ENCODE measurements at places on chromosomes 2 and 18.

GRCh38 chr18:35808796-35809195 is 163.7 kb upstream of the RMP24 start:
- no peak for DNase-seq

DNA sequence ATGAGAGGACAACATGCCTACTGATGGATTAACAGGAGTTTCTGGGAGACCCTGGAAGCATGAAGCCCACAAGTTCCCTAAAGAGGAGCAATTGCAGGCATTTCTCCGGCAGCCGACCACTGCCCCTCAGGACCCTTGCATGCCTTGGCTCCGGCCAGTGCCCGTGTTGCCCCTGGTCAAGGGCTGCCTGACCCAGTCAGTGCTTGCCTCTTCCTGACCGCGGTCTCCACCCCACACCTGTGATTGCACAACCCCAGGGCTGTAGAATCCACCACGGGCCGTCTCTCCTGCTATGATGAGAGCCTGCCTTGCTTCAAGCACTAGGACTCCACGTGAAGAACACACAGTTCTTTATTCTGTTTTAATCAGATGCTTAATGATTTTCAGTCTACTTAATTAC is 127.5 kb downstream of the GLI2 start:
- DNase-seq, result no peak

DNA sequence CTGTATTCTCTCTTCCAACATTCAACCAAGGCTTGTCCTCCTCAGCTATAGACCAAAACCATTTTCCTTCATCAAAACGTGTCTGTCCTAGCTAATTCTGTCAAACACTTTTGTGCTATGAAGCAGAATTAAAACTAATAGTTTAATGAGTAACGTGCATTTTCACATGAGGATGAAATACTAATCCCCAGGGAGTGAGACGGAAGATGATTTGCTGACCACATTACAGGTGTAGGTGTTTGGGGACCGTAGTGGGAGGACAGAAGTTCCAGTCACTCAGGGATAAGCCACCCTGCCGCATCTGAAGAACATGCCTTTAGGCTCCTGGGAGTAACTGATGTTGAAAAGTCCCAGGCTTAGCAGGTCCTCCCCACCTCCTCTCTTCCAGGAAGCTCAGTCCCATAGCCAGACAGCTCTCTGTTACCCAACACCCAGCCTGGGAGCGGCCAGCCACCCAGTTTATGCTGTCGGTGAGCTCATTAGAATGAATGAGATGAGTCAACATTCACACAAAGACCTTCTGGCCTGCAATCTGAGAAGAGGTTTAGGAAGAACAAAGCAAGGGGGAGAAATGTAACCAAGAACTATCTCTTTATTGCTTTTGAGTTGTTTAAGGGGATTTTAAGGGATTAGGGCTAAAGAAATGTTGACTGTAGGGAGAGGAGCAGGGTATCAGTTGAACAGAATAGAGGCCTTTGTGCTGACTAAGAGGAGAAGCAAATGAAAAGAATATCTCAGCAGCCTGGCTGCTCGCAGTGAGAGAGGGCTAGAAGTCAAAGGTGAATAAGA is 122.5 kb downstream of the FOXI3 start:
- no peak for DNase-seq

GRCh38 chr18:45208164-45208563 is 407.1 kb upstream of the SLC14A2 start:
- no peak for DNase-seq

DNA sequence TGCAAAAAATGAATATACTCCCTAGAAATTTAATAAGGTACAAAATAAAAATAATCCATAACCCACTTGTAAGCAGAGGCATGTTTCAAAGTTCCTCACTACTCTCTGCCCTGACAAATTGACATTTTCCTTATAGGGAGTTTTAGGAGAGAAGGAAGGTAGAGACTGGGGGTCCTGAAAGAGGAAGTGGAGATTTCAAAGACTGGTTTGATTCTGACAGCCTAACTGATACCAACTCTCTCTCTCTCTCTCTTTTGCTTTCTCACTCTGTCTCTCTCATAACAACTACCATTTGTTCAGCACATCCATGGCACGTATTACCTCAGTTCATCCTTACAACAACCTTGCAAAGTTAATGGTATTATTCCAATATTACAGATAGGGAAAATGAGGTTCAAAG is 18.6 kb downstream of the FZD7 start:
- DNase-seq, result no peak

DNA sequence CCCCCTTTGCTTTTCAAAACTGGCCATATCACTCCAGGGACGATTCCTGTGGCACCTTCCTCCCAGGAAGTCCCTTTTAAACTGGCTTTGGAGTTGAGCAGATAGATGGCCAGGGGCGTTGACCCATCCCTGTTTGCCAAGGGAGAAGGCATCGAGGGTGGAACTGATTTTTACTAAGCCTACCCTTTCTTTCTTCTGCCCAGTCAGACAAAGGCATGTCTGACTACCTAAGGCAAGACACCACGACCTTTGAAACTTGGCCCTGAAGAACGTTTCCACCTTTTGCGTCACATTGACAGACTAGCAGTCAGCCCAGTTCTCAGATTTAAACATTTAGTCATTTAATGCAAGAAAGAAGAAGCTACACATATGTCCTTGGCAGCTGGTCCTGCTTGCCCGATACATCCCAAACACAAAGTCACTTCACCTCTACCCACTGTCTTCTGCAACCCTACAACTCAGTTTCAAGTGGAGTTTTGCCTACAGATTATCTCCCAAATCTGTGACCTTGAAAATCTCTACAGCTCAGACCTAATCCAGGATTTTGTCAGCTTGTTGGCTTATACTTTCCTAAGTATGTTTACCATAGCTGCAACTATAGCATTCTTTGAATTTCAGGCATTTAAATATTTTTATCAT is 102.2 kb upstream of the IL1R2 start:
- DNase-seq, result no peak

GRCh38 chr2:170716851-170717598 is 1.9 kb downstream of the SP5 start:
- peak; percentile 52 for DNase-seq

- peak; percentile 34 for DNase-seq
These were observed 52.3 kb downstream of the CD226 start for GRCh38 chr18:69895066-69896047.

DNA sequence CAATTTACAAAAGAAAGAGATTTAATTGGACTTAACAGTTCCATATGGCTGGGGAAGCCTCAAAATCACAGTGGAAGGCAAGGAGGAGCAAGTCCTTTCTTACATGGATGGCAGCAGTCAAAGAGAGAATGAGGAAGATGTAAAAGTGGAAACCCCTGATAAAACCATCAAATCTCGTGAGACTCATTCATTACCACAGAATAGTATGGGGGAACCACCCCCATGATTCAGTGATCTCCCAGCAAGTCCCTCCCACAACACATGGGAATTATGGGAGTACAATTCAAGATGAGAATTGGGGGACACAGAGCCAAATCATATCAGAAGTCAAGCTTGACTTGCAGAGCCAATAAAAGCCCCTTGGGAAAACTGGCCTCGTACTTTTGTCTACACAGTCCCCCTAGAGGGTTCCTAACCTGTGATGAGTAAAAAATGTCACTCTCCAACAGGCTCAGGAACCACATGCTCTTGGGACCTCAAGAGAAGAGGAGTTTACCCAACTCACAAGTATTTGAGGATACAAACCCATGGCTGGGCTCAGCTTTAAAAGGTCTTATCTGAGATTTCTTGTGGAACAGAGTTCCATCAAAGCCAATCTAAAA is 11.2 kb upstream of the INPP4A start:
- no peak for DNase-seq
